ENCODE measurements at places on chromosomes 11 and 22.

DNA sequence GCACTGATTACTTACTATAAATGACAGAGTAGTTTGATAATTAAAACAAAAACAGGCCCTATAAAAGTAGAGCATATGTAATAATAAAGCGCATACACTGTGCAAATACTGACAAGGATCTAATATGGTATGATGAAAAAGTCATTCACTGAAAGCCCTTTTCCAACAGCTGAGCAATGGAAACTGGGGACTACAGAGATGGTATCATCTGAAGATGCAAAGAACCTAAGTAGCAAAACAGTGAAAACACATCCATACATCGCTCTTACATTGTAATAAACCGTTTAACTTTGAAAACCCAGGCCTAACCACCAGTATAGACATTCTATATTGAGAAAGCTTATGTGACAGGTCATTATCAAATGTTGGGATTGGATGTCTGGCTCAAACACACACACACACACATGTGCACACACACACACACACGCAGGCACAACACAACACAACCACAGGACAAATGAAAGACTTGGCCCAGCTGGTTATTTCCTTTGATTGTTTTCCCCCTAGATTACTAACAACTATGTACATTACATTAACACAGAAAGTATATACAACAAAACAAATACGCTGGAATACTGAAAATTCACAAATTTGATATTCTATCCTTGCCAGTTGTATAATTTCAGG is 119.5 kb downstream of the APOL5 start:
- no peaks in the 10 kb centered on the region for H3K36me3 ChIP-seq
- no peak overlapping the region for H3K4me3 ChIP-seq
- H3K27ac ChIP-seq = no peak overlapping the region
- peaks cover 21% of the 10 kb centered on the region for H3K4me1 ChIP-seq
- no peak for DNase-seq

GRCh38 chr11:93520726-93521509 is 22.3 kb downstream of the SMCO4 start:
- peaks cover 13% of the 10 kb centered on the region for H3K4me1 ChIP-seq
- no peak for DNase-seq
- H3K36me3 ChIP-seq = no peaks in the 10 kb centered on the region

GRCh38 chr11:121372671-121373429 is 79.3 kb upstream of the SORL1 start:
- no peaks in the 10 kb centered on the region for H3K27me3 ChIP-seq
- no peak for DNase-seq
- no peak overlapping the region for H3K4me3 ChIP-seq
- H3K4me1 ChIP-seq = peaks cover 46% of the 10 kb centered on the region
- no peaks in the 10 kb centered on the region for H3K36me3 ChIP-seq

- DNase-seq = no peak
- no peak overlapping the region for H3K4me3 ChIP-seq
- peaks cover 13% of the 10 kb centered on the region for H3K36me3 ChIP-seq
- peak overlapping the region; percentile 23 for H3K27ac ChIP-seq
- no peaks in the 10 kb centered on the region for H3K27me3 ChIP-seq
- peaks cover 78% of the 10 kb centered on the region for H3K4me1 ChIP-seq
These were observed 114.5 kb downstream of the MAML2 start for GRCh38 chr11:96228473-96228891.

DNA sequence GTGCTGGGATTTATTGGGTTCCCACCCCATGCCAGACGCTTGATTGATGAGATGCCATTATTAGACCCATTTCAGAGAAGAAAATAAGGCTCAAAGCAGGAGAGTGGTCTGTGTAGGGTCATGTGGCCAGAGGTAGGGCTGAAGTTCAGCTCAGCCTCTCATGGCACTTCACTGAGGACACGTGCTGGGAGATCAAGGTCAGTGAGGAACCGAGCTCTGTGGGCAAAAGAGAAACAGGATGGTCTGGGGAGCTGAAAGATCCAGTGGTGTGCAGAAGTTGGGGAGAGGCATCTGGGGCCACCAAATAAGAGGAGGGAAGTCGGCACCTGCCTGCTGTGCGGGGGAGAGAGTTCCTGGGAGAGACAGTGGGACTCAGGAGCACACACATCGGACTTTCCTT is 19.6 kb downstream of the RHOD start:
- peaks cover 11% of the 10 kb centered on the region for H3K4me1 ChIP-seq
- no peaks in the 10 kb centered on the region for H3K36me3 ChIP-seq
- H3K27ac ChIP-seq = no peak overlapping the region

- no peaks in the 10 kb centered on the region for H3K4me1 ChIP-seq
- DNase-seq = no peak
- peaks cover 13% of the 10 kb centered on the region for H3K27me3 ChIP-seq
- peaks cover 2% of the 10 kb centered on the region for H3K36me3 ChIP-seq
These were observed 64.0 kb upstream of the SLC6A5 start for GRCh38 chr11:20535271-20535881.

- DNase-seq = no peak
- H3K36me3 ChIP-seq = no peaks in the 10 kb centered on the region
- H3K27ac ChIP-seq = no peak overlapping the region
- no peaks in the 10 kb centered on the region for H3K4me1 ChIP-seq
These were observed 9.2 kb downstream of the OR56B4 start for GRCh38 chr11:6116638-6117037.

- no peak for DNase-seq
- H3K4me1 ChIP-seq = no peaks in the 10 kb centered on the region
- H3K4me3 ChIP-seq = no peak overlapping the region
- no peak overlapping the region for H3K27ac ChIP-seq
These were observed 274.8 kb downstream of the CTTN start for GRCh38 chr11:70672991-70673653.

DNA sequence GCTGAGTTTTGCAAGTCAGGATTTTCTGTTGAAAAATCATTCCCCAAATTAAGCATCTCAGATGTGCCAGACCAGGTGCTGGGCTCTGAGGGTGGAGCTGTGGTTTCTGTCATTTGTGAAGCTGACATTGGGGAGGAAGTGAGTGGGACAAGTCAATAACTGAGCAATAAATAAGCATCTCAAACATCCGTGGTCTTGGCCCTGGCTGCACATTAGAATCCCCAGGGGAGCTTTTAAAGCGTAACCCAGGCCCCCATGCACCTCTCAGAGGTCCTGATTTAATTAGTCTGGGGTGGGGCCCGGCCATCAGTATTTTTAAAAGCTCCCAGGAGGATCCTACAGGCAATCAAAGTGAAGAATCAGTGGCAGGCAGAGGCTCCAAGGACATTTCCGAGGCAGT is 420.0 kb downstream of the MN1 start:
- no peak for DNase-seq
- H3K4me1 ChIP-seq = no peaks in the 10 kb centered on the region
- no peak overlapping the region for H3K27ac ChIP-seq
- peaks cover 4% of the 10 kb centered on the region for H3K27me3 ChIP-seq
- no peaks in the 10 kb centered on the region for H3K36me3 ChIP-seq

- peaks cover 38% of the 10 kb centered on the region for H3K36me3 ChIP-seq
- no peak for DNase-seq
- H3K4me1 ChIP-seq = no peaks in the 10 kb centered on the region
- no peaks in the 10 kb centered on the region for H3K27me3 ChIP-seq
- no peak overlapping the region for H3K4me3 ChIP-seq
- H3K27ac ChIP-seq = no peak overlapping the region
These were observed 26.3 kb downstream of the CTR9 start for GRCh38 chr11:10777393-10777793.

- H3K4me3 ChIP-seq = no peak overlapping the region
- H3K36me3 ChIP-seq = no peaks in the 10 kb centered on the region
- no peaks in the 10 kb centered on the region for H3K27me3 ChIP-seq
- DNase-seq = no peak
These were observed 219.1 kb upstream of the ARHGAP42 start for GRCh38 chr11:100467821-100468508.
